ENCODE measurements at places on chromosomes 6 and 20. TPM values are rescaled to one million over a fixed set of nuclear protein-coding genes. Genes with fewer than 3 reads are reported as not detected.

The PARD6B gene
- total RNA-seq, result 0.20 TPM

The DSP gene
- 11.4 TPM for total RNA-seq

The CARMIL1 gene
- total RNA-seq, result 9.7 TPM

The LAMA2 gene
- 85.8 TPM for total RNA-seq

The OR12D3 gene
- total RNA-seq, result not detected

The SRMS gene
- total RNA-seq, result not detected

The PKIB gene
- total RNA-seq, result 6.5 TPM

The UNC5CL gene
- total RNA-seq, result 0.07 TPM

The PNPLA1 gene
- total RNA-seq, result 0.03 TPM

The PAX1 gene
- not detected for total RNA-seq

The BPIFB1 gene
- total RNA-seq, result 0.07 TPM

The MAS1 gene
- total RNA-seq, result 0.20 TPM

The QKI gene
- total RNA-seq, result 154 TPM

The SLA2 gene
- 0.03 TPM for total RNA-seq

The PHACTR3 gene
- total RNA-seq, result not detected

The HMGN3 gene
- total RNA-seq, result 18.1 TPM

The DNAH8 gene
- total RNA-seq, result not detected

The MOG gene
- not detected for total RNA-seq

The ZC3H12D gene
- total RNA-seq, result 0.33 TPM

The RAB22A gene
- 20.2 TPM for total RNA-seq

The TREM1 gene
- total RNA-seq, result 1.5 TPM

The FERMT1 gene
- 6.4 TPM for total RNA-seq

The SNX5 gene
- total RNA-seq, result 59.6 TPM

The FAM209A gene
- total RNA-seq, result not detected

The ATP9A gene
- 55.8 TPM for total RNA-seq

The RHAG gene
- not detected for total RNA-seq

The ANGPT4 gene
- not detected for total RNA-seq

The ZSWIM1 gene
- 6.0 TPM for total RNA-seq

The CST4 gene
- 0.33 TPM for total RNA-seq

The VGLL2 gene
- total RNA-seq, result not detected
